Stimulated activated CD4-positive, alpha-beta T cell treated with anti-CD3 and anti-CD28 coated beads, Interleukin-12 subunit alpha, Interleukin-12 subunit beta, amount 100 ng/mL, for 4 hours (primary cell): ENCODE measurements at places on chromosomes 11 and 22.

DNA sequence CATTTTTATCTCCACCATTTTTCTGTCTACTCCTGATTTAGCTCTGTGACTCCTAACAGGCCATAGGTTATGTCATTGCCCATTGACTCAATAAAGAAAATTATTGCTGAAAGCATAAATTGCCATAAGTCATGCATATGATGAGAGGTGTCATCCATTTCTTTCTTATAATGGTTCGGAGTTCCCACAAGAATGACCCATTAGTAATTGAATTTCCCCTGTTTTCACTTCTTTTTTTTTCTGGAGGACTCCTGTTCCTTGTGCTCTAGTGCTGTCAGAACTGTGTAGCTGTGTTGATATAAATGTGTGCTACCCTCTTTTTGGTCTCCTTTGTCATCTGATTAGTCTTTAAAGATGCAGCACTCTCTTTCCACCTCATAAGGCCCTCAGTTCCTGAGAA, 22.9 kb upstream of the CARD18 start:
- DNase-seq = no peak

DNA sequence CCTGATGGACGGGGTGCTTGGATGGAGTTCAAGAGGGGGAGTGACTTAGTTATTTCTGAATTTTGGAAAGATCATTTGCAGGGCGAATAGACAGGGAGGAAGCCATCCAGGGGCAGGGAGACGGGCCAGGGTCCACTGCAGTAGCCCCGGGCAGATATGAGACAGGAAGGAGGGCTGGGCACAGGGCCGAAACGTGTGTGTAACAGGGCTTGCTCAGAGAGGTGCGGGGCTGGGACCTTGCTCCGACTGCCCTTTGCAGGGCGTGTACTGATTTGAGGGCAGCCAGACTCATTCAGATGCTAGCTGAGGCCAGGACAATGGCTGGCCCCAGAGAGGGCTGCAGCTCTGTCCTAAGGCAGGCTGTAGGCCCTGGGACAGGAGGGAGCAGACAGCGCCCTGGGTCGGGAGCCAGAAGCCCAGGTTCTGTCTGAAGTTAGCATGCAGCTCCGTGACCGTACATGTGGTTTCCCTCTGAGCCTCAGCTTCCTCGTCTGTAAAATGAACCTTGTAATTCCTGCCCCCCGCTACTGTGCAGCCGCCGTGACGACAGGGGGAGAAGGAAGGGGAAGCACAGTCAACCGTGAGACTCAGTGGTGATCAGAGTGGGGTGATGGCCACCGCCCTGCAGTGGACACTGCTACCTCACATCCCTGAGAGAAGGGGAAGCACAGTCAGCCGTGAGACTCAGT, 103.4 kb downstream of the PHF21B start:
- DNase-seq = no peak

DNA sequence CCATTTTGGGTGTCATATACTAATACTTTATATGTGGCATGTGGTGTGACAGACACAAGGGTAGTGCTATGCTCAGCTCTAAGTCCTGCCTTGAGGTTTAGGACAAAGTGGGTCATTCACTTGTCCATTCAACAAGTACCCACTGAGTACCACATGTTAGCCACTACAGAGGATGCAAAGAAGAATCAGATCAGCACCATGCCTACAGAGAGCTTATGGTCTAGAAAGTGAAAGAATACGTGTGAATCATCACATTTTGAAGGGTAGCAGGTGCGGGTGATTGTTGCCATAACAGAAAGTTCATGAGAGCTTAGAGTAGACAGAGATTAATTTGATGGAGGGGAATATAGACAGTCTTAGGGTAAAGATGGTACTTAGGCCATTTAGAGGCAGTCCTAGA, 18.3 kb downstream of the CLMP start:
- DNase-seq = no peak

- peak; percentile 36 for DNase-seq
Measured at GRCh38 chr11:62444236-62444833, 25.5 kb downstream of the SCGB1A1 start.

DNA sequence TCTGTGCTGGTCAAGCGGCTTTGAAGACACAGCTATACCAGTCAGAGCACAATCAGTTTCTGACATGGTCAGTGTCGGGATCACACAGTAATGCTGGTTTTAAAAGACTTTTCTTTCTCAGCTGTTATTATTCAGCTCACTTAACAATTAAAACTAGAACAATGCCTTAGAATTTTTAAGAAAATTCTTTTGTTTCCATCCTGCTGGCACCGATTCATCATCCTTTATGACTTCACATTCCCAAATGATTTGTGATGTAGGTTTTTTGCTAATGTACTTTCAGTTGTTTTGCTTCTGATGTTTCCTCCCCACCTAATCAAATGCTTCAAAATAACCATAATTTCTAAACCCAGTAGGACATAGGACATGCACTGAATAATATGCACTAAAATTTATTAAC, 34.5 kb upstream of the OLFML1 start:
- DNase-seq = no peak

- DNase-seq = no peak
Measured at GRCh38 chr11:120932305-120932915, 91.5 kb upstream of the TBCEL start.

- DNase-seq = no peak
Measured at GRCh38 chr22:17272511-17272991, 53.3 kb upstream of the ADA2 start.

DNA sequence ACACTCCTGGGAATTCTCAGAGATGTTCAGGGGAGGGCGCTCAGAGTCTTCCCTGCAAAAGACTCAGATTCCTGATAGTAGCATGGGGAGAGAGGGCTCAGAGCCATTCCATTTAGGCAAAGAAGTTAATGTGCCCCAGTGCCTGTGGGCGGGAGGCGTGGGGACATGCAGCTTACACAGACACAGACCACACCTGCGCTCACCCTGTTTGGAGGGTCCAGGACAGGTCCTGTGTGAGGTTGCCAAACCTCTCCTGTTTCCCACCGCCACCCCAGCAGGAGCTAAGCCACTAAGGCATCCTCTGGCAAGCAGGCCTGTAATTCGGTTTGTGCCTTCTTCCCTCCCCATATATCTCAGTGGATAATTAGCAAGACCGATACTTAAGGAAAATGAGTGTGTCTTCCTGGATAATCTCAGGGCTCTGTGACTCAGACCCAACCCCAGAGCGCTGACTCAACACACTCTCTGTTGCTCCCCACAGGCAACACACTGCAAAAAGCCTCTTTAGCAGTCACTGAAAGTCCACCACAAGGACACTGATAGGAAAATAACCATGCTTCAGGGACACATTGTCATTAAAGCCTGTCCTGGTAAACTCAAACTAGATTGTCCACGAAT, 118.9 kb upstream of the LMO1 start:
- DNase-seq = no peak

- no peak for DNase-seq
Measured at GRCh38 chr11:73308961-73309919, 1.2 kb downstream of the ARHGEF17 start.

DNA sequence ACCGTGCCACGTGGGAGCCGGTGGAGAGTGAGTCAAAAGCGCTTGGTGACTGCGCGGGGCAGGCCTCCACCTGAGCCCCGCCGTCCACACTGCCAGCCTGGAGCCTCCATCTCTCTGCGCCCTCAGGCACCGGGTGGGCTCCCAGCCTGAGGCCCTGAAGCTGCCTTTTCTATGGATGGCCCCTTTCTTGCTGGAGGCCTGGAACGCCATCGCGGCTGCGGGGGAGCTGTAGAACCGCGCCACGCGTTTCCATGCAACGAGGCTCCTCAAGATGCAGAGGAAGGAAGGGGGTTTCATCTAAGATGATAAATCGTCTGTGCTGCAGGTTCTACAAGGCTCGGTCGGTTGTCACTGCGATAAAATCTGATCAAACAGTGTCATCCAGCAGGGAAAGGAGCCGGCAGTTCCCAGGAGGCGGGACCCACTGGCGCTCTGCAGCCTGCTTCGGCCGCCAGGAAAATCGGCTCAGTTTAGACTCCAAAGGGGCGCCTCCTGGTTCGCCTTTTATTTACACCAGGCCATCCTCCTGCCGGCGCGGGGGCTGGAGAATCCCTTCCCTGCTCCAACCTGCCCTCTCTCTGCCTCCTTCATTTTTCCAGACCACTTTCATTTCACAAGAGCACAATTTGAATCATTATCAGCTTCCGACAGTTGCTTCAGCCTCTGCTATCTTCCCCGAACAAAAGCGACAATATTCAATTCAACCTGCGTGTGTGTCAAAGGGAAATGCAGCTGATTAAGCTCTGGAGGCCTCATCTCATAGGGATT, 624.4 kb downstream of the BRD1 start:
- DNase-seq = no peak

DNA sequence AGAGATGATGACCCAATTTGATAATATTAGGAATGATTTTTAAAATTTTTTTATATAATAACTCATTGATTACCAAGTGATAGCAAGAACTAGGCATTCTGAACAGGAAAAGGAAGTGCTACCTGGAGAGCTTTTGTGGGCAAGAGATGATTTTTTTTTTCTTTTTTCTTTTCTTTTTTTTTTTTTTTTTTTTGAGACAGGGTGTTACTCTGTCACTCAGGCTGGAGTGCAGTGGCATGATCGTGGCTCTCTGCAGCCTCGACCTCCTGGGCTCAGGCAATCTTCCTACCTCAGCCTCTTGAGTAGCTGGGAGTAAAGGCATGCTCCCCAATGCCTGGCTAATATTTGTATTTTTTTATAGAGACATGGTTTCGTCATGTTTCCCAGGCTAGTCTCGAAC, 40.4 kb downstream of the TNRC6B start:
- no peak for DNase-seq

DNA sequence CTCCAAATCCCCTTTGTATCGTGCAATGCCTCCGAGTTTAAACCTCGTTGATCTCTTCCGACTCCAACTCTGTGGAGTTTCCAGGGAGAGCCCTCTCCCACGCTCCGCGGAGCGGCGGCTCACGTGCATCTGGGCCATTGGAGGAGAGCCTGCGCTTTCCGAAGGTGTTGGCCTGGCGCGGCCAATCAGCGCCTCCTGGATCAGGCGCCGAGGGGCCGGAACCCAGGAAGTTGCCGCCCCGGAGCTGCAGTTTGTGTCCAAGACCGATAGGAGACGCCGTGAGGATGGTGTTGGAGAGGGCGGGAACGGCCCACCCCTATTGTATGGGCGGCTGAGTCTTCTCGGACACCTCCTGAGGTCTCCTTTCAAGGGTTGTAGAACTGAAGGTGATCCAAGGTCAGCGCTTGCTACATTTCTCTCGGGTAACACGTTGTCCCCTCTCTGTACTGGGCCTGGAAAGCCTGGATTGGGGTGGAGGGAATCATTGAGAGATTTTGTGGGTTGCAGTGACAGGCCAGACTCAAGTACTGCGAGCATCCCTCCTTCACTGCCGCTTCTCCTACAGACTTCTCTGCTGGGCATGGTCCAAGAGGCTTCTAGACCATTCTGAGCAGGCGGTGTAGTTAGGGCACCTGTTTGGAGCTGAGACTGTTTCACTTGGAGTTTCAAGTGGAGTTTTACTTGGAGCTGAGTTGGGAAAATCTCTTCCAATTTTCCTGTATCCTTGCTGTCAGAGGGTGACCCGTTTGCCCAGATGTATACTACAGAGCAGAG, 1.7 kb downstream of the ADAMTS15 start:
- DNase-seq = no peak

GRCh38 chr11:72705442-72706365, 31.5 kb upstream of the PDE2A start:
- DNase-seq = no peak

DNA sequence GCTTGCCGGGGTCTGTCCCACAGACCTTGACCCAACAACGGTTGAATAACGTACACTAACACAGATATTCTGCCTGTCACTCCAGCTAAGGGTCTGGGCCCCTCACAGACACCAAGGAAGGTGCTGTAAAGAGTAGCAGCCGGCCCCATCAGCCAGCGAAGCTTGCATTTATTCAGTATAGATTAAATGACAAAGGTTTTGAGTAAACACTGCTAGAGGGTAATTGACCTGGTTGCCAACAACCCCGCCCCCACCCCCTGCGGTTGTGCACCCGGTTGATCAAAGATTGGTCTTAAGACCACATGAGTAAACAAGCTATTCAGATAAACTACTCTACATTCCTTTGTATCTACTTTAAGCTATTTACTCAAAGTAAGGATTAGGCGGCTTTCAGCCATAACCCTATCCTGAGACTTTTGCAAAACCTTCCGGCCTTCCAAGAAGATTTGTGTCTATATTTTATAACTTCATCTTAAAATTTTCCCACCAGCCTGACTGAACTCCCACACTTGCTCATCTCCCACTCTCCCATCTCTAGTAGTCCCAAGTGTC, 4.8 kb upstream of the CKAP5 start:
- DNase-seq = no peak

DNA sequence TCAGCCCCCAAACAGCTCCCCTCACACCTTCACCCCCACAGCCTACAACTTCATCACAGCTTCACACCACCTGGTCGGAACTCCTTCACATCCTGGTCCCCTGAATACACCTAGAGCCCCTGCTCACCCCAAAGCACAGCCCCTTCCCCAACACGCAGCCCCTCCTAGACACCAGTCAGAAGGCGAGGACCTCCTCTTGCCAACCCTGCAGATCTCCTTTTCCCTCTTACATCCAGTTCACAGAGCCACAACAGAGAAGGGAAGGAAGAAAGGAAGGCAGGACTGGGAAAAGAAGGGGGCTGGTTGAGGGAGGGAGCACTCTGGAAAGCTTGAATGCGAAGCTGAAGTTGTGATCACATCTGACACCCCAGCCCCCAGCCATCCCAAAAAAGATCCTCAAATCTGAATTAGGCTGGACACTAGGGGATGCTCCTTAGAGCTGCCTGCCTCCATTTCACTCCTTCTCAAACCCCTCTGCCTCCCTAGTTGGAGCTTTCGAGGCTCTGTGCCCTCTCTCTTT, 629 bp downstream of the CCKBR start:
- no peak for DNase-seq

DNA sequence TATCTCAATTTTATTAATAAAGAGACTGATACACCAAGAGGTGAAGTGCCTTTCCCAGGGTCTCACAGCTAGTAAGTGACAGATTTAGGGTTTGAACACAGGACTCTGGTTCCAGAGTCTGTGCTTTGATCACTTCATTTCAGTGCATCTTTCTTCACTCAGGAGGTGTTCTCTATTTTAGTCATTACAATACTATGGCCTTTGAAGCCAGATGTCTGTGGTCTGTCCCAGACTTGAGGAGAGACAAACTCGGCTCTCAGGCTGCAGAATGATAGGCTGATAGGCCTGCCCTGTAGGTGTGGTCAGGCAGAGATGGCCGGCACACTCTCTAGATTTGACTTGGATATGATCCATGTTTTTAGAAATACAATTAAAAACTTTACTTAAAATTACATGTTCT, 478.5 kb upstream of the CCDC90B start:
- no peak for DNase-seq

DNA sequence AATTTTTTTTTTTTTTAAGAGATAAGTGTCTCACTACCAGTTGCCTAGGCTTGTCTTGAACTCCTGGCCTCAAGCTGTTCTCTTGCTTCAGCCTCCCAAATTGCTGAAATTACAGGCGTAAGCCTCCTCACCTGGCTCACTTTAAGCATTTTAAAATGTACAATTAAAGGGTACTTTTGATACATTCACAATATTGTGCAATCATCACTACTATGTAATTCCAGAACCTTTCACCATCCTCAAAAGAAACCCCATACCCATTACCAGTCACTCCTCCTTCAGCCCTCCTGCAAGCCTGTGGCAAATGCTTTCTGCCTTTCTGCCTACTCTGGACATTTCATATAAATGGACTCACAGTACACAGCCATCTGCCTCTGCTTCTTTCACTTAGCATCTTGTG, 34.5 kb upstream of the WT1 start:
- no peak for DNase-seq
